T-helper 2 cell treated with Interferon-gamma antibody and Interleukin-4, amounts not matched to agents 5 μg/mL and 100 μg/mL, for 36 hours (primary cell): ENCODE measurements at places on chromosomes 3 and 15.

GRCh38 chr3:102194760-102195159, 240.1 kb upstream of the ZPLD1 start:
- no peak for DNase-seq

DNA sequence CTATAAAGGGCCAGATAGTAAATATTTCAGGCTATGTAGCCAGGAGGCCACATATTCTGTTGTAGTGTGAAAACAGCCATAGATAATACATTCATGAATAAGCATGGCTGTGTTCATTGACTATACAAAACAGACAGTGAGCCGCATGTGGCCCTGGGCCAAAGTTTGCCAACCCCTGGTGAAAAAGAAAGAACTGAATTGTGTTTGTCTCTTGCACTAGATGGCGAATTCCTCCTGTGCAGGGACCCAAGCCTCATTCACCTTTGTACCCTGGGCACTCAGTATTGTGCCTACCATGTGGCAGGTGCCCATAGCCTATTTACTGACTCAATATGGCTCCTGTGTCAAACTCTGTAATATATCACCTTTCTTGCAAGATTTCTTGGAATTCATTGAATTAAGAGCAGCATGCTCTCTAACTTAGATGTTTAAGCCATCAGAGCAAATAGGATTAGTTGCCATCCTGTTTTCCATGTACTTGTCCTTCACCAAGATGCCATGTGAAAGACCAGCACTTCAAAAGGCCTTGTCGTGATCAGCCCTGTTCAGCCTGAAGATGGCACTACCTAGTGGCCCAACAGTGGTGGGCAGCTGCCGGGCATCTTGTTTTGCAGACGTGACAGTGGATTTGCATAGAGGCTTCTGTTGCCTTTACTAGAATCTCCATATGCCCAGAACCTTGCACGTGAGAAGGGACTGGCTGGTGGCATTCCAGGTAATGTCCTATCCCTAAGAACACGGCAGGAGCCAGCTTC, 50.9 kb upstream of the CMTM7 start:
- DNase-seq = no peak

DNA sequence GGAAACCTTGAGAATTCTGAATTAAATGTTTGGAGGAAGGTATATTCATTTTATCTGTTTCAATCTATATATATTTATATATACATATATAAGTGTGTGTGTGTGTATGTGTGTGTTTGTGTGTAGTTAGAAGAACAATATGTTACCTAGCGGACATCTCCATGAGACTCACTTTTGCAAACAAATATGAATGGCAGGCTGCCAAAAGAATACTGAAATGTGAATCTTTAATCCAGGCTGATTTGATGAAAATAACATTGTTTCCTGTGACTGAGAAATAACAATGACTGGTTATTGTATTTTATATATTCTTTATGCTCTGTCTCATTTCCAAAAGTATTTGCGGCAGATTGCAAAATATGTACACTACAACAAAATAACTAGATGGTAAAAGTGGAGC, 255.5 kb upstream of the TGFBR2 start:
- DNase-seq = no peak

GRCh38 chr3:140449413-140450256, 228.2 kb upstream of the TRIM42 start:
- DNase-seq = no peak

DNA sequence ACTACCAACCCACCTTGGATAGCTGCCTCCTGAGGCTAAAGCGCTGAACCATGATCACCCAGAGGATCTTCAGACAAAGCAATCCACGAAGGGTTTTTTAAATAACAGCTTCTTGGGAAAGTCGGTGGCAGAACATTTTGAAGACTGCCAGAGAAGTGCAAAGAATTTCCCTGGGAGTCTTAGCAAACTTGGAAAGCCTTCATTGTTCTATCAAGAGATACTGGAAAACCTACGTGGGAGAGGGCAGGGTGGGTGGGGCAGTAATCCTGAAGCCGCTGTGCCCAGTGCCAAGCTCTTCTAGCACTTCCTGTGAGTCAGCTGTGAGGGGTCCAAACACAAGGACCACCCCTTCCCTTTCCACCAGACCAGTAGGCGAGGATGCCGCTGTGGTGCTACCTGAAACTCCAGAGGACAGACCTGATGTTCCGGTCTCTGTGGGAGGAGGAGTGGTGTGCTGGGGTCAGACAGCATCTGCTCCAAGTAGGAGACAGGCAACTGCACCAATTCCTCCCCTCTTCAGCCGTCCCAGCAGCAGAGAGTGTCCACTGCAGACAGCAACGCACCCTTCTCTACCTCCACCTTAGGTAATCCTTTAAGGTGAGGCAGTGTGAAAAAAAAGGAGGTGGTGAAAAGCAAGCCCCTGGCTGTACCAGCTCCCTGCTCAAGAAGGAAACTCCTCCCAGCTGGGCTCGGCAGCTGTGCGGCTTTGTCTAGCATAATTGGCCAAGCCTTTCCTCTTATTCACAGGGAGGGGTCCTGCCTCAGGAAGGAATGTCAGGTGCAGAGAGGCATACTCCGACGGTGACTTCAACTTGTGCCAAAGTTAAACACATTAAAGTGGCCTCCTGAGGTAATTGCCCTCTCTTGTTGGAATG, 99.0 kb downstream of the TMCC1 start:
- no peak for DNase-seq

- no peak for DNase-seq
These were observed 99.8 kb downstream of the TMEM108 start for GRCh38 chr3:133138017-133138416.

DNA sequence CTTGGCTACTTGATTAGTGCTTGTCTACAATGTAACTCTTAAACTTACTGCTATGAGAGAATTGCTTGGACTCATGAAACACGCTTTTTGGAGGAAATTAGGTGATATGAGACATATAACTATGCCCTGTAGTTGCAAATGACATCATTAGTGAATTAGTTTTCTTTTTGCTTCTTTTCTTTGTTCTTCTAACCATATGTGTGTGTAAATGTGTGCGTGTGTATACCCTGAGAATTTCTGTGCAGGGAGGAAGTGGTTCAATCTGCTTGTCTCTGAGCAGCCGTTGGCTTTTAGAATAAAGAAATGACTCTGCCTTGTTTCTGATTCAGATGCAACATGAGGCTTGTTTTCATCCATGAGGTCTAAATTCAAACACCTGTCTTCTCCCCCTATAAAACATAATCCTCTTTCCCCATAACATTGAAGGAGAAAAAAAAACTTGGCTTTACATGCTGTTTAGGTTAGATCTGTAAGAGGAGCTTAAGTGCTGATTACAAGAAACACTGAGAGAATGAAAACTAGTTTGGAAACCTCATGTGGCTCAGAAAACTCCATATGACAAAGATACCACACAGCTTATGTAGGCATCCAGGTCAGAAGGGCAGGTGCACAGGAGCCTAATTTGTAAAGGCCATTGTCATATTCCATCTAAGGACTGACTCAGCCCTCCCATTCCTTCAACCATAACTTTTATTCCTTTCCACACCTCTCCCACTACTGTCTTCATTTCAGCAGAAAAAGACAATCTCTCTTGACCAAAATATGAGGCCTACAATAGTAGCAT, 30.5 kb upstream of the BLM start:
- peak; percentile 66 for DNase-seq

DNA sequence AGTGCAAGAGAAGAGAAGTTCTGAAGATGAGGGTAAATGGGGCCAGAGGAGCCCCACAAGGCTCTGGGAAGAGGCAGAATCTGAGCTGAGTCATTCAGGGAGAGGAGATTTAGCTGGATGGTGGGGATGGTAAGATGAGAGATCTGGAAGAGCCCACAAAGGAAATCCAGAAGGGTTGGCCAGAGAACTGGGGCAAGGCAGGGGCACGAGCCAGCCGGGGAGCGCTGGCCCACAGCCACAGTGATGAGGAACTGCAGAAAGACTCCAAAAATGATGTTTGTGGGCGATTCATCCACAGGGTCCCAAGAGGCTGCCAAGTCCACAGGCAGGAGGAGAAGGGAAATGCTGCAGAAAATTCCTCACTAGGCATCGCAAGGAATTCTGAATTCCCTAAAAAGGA, 75.9 kb upstream of the ATP2B2 start:
- no peak for DNase-seq

- no peak for DNase-seq
These were observed 399.1 kb upstream of the TBL1XR1 start for GRCh38 chr3:177596248-177596815.

DNA sequence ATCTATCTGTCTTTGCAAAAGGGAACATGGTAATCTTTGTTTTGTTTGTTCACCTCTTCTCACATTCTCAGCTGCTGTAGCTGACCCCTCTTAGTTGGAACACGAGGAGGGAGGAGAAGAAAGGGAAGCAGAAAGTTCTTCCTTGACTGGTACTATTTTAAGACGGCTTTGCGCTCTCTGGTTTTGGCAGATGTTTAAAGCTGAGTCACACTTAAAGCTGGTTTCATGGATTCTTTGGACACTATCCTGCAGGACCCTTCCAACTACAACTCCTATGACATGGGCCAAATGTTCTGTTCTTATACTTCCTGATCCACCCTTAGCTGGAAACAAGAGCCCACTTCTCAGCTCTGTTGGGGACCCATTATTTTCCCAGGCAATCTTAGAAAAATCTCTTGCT, 40.6 kb upstream of the FXR1 start:
- DNase-seq = no peak

GRCh38 chr3:117016378-117016777, 306.8 kb downstream of the TUSC7 start:
- no peak for DNase-seq

DNA sequence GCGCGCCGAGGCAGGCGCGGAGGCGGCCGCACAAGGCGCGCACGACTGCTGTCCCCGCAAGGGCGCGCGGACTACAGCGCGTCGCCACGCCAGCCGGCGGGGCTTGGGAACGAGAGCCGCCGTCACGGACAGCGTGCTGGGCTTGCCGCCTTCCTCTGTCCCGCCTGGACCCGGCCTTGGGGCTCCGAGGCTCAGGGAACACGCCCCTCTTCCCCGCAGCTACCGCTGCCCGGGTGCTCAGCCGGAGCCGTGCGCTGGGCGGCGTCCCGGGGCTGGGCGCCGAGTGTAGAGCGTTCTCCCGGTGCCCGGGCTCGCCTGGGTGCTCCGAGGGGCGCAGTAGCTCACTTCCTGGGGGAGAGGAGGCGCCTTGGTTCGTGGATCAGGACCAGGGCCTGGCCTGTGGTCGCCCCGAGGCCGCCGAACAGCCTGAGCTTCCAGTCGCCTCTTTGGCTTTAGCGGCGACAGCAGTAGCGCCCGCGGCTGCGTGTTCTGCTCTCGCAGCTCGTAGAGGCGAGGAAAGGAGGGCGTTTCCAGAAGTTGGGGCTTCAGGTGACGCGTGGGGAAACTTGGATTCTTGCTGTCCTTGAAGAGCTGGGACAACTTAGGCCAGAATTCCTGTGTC, 226.7 kb upstream of the C2CD4B start:
- peak; percentile 31 for DNase-seq

DNA sequence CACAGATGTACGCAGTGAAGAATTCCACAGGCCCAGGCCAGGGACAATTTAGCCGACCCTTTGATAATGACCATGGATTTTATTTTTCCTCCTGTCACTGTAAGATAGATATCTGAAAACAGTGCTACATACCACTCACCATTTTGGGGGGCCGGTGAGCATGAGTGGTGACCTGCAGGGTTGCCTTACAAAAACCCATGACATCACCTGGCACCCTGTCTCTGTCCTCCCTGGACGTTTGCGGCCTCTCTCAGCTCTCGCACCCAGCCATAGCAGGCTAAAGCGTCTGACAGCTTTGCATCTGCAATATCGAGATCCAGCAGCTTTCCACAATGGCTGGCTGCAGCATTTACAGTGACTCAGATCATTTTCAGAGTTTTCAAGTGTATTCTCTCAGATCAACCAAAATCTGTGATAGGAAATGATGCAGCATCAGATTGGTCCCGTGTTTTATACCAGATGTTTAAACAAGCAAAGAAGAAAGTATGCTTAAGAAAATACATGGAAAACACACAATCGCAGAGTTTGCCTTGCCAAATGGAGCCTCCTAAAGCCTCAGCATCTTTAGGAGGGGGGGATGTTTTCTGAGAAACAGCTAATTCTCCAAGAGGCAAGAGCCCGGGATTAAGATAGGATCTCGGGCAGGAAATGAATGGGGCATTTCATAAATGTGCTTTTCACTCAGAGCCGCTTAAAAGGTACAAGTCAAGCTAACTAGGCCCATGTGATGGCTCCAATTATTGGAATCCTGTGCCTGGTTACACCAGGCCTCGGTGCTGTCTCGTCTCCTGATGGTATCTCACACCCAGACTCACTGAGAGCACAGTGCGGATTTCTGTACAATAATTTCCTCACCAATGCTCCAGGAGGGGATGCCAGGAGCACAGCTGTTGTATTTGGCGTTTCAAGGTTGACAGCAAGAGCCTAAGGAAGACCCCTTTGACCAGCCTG, 257.3 kb downstream of the XXYLT1 start:
- DNase-seq = no peak
